ENCODE measurements at places on chromosomes 11 and 22. TPM values are rescaled to one million over a fixed set of nuclear protein-coding genes. Genes with fewer than 3 reads are reported as not detected.

The LRRC74B gene
- total RNA-seq = not detected

The PIM3 gene
- 197 TPM for total RNA-seq

The OR56A1 gene
- under 0.01 TPM for total RNA-seq

The DNAJC4 gene
- 27.2 TPM for total RNA-seq

The HIRA gene
- total RNA-seq = 26.4 TPM

The VWCE gene
- 18.6 TPM for total RNA-seq

The GGTLC2 gene
- total RNA-seq = not detected

The SLC22A12 gene
- total RNA-seq = not detected

The PLAAT4 gene
- 8.8 TPM for total RNA-seq

The ABCC8 gene
- not detected for total RNA-seq

The ACRV1 gene
- not detected for total RNA-seq

The POU2AF1 gene
- not detected for total RNA-seq

The SELENOO gene
- 29.3 TPM for total RNA-seq

The HPX gene
- 2.5 TPM for total RNA-seq

The CARD10 gene
- total RNA-seq = 34.8 TPM

The CYTH4 gene
- total RNA-seq = 0.47 TPM

The NXPE1 gene
- total RNA-seq = not detected

The DEUP1 gene
- total RNA-seq = not detected

The CCDC116 gene
- 0.35 TPM for total RNA-seq

The SLC7A4 gene
- total RNA-seq = not detected

The MRGPRX3 gene
- not detected for total RNA-seq

The PDE2A gene
- 78.4 TPM for total RNA-seq

The BTBD18 gene
- total RNA-seq = not detected

All from glomerular endothelial cell (primary cell).